Hematopoietic multipotent progenitor cell treated with erythropoietin and hydrocortisone succinate and interleukin-3 and kit ligand, for 4 days (in vitro differentiated cells): ENCODE measurements at places on chromosomes 5 and 9.

- no peak for DNase-seq
Observed at GRCh38 chr5:114185274-114185673, 176.6 kb upstream of the KCNN2 start.

DNA sequence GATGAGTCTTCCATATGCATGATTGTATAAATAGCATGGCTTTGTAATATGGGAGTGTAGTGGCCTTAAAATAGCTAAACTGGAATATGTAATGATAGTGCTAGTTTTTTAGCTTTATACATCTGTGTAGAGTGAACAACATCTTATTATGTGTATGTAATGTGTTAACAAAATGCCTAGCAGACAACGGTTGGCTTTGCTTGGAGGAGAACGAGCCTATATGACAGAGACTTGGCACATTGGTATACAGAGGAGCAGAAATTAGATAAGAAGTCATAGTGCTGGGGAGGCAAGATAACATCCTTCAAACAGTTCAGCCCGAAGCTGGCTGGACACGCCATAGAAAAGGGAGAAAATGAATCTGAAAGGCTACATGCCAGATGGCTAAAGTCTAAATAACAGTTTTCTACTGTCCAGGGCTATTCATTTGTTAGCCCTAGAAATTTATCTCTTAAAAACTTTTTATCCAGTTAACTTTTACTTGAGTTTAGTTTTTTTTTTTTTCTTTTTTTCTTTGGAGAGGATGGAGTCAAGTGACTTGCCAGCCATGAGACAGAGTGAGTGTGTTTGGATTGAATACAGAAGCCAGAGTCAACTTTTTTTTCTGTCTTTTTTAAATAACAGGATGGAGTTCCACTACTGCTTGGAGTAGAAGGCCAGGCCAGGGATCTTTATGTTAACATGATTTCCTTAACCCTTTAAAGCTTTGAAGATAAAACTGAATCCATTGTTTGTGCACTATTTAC lies 214.4 kb upstream of the ACTBL2 start:
- DNase-seq = peak; percentile 56

DNA sequence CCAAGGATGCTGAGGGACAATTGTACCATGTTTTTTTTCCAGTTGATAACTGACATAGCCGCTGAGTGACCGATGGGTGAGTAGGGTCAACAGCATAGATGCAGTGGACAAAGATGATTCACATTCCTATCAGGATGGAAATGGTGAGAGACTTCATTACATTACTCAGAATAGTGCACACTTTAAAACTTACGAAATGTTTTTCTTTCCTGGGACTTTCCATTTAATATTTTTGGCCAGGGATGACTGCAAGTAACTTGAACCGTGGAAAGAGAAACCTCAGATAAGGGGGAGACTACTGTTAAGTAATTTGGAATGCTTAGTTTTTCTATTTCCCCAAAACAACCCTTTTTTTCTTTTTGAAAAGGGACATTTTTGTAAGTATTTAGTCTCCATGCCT lies 3.0 kb upstream of the TUSC1 start:
- DNase-seq = no peak

GRCh38 chr9:69433392-69433791 lies 108.4 kb downstream of the ENTREP1 start:
- DNase-seq = no peak

GRCh38 chr5:161585798-161586197 lies 39.3 kb upstream of the GABRB2 start:
- no peak for DNase-seq

DNA sequence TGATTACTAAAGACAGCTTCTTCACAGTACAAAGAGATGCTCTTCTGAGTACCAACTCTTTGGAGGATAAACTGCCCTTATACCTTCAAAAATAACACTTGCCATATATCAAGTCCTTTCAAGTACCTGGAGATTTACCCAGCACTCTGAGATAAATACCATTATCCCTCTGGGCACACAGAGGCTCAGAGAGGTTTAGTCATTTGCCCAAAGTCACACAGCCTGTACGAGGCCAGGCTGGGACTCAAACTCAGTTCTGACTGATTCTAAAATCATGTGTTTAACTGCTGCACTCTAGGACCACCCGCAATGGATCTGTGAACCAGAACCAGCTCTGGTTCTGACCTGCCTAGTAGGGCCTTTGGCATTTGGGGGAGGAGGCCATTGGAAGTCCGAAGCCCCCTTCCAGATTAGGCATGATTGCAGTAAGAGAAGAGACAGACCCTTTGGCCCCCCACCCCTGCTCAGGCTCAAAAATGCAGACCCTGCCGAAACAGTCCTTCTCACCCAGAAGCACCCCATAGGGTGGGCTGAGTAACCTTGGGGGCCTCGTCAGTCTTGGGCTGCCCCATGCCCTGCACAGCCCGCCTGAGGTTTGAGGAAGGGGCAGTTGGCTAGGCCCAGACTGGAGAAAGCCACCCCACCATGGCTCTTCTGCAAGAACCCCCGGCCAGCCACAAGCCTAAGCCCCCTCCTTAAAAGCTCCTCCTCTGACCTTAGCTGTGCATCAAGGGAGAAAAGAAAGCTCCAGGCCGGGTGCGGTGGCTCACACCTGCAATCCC lies 32.8 kb upstream of the IL17B start:
- no peak for DNase-seq

DNA sequence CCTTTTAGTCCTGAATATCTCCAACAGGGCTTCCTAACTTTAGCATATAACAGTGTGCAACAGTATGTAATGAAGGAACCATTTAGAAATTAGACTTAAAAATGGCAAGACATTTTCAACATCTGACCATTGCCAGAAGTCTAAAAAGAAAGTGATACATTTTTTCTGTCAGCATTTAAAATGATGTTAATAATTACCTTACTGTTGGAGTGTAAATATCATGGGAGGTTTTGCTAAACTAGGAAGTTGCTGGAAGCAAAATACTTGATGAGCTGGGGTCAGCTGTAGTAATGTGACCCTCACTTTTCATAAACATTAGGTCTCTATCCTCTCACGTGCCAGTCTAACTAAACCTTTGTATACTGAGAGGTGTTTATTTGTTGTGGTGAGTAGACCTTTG lies 68.8 kb downstream of the NTRK2 start:
- no peak for DNase-seq

GRCh38 chr5:1709171-1709803 lies 90.3 kb downstream of the MRPL36 start:
- DNase-seq = no peak

GRCh38 chr9:112378328-112379176 lies 1.4 kb upstream of the HSDL2 start:
- DNase-seq = peak; percentile 37

DNA sequence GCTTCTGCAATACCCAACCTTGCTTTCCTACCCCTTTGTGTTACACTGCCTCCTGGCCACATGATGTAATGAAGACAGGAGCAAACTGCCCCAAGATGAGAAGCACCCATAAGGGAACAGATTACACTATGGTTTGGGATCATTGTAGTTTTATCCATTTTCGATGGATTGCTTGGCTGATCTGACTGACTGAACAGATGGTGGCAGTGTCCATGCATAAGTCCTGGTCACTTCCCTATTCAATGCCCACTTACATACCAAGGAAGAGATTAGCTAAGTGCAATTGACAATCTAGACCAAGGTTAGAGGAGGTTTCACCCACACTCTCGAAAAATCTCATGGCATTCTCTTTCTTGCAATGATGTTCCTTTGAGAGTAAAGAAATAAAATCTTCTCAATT lies 319.9 kb downstream of the RAB3C start:
- no peak for DNase-seq

GRCh38 chr9:90801973-90802322 lies 329 bp downstream of the SYK start:
- peak; percentile 46 for DNase-seq
